HTR-8/SVneo (cell line): ENCODE measurements at places on chromosomes 2 and 18.

GRCh38 chr18:44107187-44107586, 573.5 kb upstream of the SETBP1 start:
- no peak for DNase-seq

- DNase-seq = no peak
These were observed 466.8 kb upstream of the MEX3C start for GRCh38 chr18:51664236-51664635.

GRCh38 chr18:8871489-8871888, 166.1 kb downstream of the MTCL1 start:
- DNase-seq = no peak

DNA sequence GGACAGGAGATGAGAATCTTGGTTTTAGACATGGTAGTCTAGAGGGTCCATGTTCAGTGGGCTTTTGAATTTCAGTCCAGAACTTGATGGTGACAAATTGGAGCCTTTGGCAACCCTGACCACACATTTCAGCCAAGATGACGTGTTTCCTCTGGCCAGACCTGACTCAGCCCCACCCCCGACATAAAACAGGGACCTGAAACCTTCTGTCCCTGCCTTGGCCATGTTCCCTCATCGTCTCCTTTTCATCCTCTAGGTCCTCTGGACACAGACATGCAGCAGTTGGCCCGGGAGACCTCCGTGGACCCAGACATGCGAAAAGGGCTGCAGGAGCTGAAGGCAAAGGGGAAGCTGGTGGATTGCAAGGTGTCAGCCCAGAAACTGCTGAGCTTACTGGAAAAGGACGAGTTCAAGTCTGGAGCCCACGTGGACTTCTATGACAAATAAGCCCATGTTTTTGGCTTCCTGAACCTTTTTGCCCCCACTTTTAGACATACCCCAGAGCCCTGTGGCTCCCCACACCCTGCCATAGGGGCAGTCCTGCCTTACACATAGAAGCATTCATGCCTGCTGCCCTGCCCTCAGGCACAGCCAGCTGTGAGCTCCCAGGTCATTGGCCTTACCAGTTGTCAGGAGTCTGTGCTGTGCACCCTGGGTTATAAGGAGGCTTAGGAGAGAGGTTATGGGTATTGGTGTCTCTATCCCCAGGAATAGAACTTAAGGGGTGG, 4.0 kb downstream of the SPR start:
- no peak for DNase-seq

- no peak for DNase-seq
These were observed 268.9 kb upstream of the TANK start for GRCh38 chr2:160891353-160891740.

DNA sequence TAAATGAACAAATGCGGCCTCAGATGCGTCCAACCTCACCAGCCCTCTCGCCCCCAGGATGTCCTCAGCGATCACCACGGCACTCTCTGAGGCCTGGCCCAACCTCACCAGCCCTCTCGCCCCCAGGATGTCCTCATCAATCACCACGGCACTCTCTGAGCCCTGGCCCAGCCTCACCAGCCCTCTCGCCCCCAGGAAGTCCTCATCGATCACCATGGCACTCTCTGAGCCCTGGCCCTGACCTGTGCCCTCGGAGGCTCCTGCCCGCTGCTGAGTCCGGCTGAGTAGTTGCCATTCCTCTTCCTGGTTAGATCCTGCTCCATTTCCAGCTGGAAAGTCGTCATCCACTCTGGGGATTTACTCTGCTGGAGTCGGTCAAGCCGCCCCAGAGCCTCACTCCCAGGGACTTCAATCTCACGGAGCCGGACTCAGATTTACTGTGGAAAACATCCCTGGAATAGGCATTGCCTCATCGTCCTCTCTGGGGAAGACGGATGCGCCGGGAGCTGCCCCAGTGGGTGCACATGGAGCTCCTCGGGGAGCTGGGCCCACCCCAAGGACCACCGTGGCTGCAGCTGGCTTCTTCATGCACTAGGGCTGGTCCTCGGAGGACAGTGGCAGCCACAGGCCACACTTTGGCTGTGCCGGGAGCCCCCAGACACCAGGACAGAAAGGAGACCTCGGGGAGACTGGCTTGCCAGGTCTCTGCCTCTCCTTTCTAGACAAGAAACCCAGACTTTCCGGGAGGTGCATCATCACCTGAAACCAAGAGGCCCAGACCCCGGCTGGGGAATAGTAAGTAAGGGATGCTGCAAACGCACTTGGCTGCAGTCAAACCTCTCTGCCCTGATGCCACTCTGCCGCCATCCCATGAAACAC, 230.6 kb downstream of the EIPR1 start:
- DNase-seq = no peak

DNA sequence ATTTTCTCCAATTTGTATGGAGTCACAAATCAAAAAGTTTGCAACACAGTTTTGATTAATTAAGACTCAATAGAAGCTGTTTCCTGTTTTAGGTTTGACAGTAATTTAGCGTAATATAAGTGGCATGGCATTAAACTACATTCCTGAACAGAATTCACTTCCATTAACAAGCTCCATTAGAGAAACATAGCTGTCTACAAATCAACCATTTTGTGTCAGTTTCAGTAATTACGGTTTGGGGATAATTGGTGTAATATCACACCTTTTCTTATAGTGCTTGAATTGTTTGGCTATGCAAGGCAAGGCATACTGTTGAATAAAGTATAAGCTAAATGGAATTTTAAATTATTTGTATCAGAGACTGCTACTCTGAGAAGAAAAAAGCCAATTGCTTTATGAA, 585.5 kb downstream of the CBLN2 start:
- no peak for DNase-seq

DNA sequence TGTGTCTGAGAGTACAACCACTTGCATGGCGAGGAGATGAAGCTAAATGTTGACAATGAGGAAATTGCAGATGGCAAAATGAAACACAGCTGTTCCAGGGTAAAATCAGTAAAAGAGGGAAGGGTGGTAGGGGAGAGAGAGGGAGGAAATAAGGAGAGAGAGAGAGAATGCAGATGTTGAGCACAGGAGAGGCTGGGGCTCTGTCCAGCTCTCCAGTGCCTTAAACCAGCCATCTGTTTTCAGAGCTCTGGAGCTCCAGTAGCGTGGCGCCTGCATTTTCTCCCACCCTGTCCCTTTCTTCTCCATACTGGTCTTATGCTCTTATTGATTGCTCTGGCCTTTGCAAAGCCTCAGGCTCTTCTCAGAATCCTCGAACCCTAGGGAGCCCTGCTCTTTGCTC, 52.7 kb upstream of the BOD1L2 start:
- no peak for DNase-seq

DNA sequence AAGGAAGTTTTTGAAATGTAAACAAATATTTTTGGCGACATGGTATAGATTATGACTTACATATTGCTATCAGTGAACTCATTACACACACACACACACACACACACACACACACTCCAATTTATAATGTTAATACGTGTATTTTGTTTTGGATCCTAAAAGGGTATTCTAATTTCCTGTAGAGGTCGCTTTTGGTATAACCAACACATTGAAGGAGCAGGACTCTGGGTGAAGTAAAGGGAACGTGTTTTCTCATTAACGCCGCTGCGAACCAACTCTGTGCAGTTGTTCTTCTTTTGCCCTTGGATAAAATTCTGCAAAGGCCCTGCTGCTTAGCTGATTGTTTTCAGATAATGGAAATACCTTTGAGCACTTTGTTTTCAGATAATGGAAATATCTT, 190.4 kb downstream of the PMAIP1 start:
- DNase-seq = no peak

- DNase-seq = no peak
These were observed 76.7 kb upstream of the CAVIN2 start for GRCh38 chr2:191923652-191923997.

GRCh38 chr18:812376-813171, 532 bp upstream of the YES1 start:
- peak; percentile 79 for DNase-seq

DNA sequence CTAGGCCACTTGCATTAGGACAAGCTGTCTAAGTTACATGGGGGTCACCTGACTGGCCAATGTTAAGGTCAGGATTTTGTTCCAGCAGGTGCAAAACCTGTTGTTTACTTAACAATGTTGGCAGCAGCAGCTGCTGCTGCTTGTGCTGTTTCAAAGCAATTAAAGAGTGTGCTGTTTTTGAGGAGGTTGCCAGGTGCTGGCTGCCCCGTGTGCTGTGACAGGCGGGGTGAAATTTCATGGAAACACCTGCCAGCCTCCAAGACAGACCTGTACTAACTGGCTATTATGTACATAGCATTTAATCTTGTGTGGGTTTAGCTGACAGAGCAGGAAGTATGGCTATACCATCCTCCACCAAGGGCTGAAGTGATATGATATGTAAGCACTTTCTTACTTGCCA, 224.9 kb downstream of the ASXL3 start:
- no peak for DNase-seq

- no peak for DNase-seq
These were observed 6.1 kb upstream of the ATG16L1 start for GRCh38 chr2:233245406-233245805.

GRCh38 chr2:227933884-227934283, 62.5 kb downstream of the DAW1 start:
- DNase-seq = no peak

- no peak for DNase-seq
These were observed 173.1 kb downstream of the SEPTIN10 start for GRCh38 chr2:109440499-109441156.

DNA sequence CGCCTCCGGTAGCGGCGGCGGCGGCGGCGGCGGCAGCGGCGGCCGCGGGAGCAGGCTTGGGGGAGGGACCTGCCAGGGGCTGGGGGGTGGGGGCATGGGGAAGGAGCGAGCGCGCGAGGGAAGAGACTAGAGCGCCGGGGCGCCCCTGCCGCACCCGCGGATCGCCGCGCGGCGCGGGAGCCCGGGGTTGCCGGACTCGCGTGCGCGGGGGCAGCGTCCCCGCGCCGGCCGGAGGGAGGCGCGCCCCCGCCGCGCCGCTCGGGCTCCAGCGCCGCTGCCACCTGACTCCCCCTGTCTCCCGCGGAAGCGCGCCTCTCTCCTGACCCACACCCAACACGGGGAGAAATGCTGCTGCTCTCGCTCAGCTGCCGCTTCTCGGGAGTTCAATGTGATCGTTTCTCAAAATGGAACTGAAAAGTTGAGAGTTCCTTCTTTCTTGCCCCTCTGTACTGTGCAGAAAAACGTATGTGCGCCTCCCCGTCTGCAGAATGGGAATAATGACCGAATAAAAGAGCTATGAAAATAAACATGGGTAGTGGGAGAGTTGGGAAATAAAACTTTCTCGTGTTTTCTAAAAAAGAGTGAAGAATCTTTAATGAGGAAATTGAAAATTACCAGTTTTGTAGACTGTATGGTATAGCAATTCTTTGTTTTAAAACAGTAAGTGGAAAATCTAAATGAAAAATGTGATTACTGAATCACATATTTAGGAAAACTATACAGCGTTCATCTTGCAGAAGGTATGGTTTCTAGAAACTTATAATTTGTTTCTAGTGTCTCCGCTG, 455 bp upstream of the TLK1 start:
- DNase-seq = peak; percentile 79

GRCh38 chr2:177036747-177037146, 175.8 kb upstream of the HNRNPA3 start:
- no peak for DNase-seq

DNA sequence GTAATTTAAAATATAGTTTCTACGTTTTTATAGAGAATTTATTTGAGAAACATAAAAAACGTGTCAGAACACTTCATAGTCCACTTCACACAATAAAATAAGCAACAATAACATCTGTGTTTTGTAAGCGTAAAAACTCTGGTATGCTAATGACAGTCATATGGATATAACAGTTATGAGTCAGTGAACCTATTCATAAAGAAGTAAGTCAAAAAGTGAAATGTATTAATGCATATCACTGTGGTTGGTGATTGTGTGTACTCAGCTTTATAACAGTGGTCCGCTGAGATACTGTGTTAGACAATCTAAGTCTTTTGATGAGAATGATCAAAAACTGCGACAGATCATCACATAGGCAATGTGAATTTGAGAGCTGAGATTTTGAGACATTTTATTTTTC, 153.2 kb downstream of the WDR7 start:
- DNase-seq = no peak

DNA sequence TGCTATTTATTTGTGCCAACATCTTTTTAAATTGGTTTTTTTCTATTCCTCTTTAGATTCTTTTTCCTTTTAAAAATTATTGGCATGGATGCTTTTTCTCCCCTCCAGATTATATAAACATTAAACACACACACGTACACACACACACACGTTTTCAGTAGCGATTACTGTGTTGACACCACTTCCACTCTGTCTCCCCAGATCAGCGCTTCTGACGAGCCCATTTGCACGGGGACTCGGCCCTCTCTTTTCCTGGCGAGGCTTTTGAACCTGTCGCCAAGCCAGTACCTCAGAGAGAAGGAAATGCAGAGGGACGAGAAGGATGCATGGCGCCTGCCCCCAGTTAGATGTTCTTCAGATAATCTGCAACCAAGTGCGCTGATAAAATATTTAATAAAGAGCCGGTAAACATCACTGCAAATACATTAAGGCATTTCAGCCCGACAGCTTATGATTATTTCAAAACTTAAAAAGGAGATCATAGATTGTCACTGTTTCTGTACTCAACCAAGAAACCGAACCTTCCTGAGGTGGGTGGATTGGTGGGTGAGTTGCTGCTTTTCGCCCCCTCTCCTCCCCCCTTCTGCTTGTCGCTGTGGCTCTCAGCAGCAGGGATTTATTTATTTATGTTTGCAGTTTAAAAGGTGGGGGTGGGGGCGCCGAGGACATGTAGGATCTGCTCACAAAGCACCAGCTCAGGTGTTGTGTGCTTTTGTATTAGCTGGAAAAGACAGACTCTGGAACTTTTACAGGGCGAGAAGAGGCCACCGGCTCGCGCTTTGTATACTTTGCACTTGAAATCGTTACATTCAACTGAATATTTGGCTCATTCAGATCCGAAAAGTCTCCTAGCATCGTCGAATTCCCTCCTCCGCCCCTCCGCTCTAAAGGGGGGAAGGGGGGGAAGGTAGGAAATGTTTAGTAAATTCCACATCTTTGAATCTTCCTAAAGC, 787 bp upstream of the TBR1 start:
- DNase-seq = no peak

DNA sequence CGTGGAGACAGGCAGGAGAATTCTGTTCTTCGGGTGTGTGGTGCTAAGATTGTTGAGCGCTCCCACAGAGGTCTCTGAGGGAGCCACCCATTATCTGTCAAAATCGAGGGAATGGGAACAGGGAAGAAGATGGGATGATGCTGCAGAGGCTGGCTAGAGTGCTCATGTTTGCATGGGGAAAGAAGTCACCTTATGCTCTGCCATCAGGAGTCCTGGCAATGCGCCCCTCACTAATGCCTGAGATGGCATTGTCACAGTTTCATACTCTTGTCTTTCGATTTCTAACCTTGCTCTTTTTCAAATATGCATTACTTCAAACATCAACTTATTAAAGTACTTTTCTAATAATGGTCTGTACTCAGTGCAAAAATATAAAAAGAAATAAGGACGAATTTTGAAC, 463.3 kb upstream of the CELF4 start:
- DNase-seq = no peak

- no peak for DNase-seq
These were observed 814.1 kb upstream of the NRXN1 start for GRCh38 chr2:51846018-51846417.

DNA sequence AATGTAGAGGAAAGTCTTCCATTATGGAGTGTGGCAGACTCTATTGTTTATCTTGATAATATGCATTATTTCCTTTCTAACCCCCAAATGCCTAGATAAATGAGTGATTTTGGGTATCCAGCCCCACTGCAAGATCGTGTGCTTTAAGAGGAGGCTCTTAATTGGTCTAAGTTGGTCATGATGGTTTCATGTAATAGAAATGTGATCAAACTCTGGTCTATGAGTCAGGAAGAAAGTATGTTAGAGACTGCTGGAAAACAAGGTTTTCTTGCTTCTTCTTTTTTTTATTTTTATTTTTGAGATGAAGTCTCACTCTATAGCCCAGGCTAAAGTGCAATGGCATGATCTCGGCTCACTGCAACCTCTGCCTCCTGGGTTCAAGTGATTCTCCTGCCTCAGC, 344.5 kb upstream of the TNP1 start:
- DNase-seq = peak; percentile 7
